HEK293T (cell line): ENCODE measurements at places on chromosomes 2 and 18.

DNA sequence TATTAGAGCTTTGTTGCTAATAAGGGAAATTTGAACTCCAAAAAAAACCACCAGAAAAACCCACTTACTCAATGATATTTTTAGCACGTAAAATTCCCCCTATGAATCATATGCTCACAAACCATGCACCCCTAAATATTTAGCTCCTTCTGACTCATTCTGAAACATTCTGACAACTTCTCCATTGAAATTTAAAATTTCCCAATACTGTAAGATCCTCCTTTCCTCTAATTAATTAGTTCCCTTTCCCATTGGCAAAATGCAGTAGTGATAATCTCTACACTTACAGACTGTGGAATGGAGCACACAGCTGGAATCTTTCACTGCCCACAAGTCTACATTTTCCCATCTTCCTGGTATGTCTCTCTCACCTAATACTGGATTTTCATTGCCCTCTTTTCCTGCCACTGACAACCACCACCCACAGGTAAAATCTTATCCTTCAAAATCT is 215.8 kb upstream of the ACVR2A start:
- no peak for DNase-seq

GRCh38 chr18:58618822-58619595 is 9.9 kb downstream of the ALPK2 start:
- DNase-seq = no peak

DNA sequence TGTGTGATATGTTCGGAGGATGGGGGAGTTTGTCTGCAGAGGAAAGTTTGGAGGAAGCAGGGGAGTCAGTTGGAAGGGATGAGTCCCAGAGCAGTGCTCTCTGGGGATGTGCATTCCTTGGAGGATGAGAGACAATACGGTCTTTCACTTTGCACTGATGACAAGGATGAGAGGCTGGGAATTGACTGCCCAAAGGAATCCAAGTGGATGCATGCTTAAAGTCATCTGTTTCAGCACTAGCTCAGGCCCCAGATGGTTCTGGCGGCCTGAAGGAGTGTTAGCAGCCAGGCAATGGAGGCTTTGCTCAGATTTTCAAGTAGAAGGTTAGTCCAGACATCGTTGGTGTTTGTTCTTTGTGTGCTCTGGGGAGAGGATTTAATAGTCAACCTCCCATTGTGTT is 100.2 kb downstream of the CRIM1 start:
- no peak for DNase-seq

- no peak for DNase-seq
These were observed 50.8 kb downstream of the DNMT3A start for GRCh38 chr2:25290811-25291495.

DNA sequence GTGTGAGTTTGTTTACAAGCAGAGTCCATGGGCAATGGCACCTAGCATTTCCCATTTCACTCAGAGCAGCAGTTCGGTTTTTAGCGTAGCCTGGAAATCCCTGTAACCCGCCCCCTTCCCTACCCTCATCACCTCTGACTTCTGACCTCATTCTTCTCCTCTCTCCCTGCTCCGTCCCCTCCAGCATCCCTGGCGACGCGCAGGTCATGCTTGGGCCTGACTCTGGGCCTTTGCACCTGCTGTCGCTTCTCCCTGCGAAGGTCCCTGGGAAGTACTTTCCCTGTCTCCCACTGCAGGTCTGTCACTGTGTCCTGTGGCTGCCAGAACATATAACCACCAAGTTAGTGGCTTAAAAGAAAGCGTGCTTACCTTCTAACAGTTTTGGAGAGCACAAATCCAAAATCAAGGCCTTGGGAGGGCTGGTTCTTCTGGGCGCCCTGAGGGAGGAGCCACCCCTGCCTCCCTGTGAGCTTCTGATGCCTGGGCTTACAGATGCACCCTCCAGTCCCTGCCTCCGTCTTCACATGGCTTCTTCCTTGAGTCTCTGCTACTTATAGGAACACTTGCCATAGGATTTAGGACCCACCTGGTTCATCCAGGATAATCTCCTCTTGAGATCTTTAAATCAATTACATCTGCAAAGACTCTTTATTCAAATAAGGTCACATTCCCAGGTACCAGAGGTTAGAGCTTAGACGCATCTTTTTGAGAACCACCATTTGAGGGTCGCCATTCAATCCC is 8.1 kb upstream of the RAB17 start:
- DNase-seq = no peak

- no peak for DNase-seq
These were observed 30.6 kb upstream of the CREB1 start for GRCh38 chr2:207499114-207499513.
